ENCODE measurements at places on chromosomes 3 and 15. TPM values are rescaled to one million over a fixed set of nuclear protein-coding genes. Genes with fewer than 3 reads are reported as not detected.

ADAMTS7 gene
- polyA plus RNA-seq = 35.7 TPM

OSBPL10 gene
- 24.8 TPM for polyA plus RNA-seq

IQCF5 gene
- polyA plus RNA-seq = not detected

IL17RD gene
- polyA plus RNA-seq = 60.5 TPM

CHRNA3 gene
- polyA plus RNA-seq = 0.90 TPM

HACD2 gene
- polyA plus RNA-seq = 45.8 TPM

MKRN2 gene
- 50.5 TPM for polyA plus RNA-seq

CDV3 gene
- polyA plus RNA-seq = 142 TPM

GOLGA8N gene
- 14.8 TPM for polyA plus RNA-seq

SPINT1 gene
- polyA plus RNA-seq = 76.8 TPM

ZIC4 gene
- not detected for polyA plus RNA-seq

- DNase-seq = no peak
Observed at GRCh38 chr3:99858469-99858868, 40.8 kb downstream of the CMSS1 start.

DNA sequence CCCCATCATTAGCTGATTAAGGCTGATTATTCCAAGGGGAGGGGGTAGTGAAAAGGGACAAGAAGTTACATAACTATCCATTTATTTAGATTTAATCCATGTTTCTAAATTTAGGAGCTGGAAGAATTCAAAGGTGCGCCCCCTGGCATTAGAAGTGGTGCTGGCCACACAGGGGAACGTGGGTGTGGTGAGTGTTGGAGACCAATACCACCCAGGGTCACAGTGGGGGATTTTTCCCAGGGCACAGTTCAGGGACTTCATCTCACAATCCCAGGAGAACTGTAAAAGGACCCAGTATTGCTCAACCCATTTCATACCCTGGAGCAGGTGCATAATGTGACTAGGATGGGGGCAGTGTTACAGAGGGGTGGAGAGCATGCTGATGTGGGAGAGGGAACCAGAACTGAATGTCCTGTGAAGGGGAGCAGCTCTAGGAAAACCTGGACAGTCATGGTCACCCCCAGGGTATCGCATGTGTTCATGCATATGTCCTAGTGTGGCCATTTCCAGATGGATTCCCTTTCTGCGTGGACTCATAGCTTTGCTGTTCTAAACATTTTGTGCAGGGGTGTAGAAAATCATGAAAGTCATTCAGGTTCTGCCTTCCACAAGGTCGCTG, 110.3 kb downstream of the LSM3 start:
- DNase-seq = no peak

DNA sequence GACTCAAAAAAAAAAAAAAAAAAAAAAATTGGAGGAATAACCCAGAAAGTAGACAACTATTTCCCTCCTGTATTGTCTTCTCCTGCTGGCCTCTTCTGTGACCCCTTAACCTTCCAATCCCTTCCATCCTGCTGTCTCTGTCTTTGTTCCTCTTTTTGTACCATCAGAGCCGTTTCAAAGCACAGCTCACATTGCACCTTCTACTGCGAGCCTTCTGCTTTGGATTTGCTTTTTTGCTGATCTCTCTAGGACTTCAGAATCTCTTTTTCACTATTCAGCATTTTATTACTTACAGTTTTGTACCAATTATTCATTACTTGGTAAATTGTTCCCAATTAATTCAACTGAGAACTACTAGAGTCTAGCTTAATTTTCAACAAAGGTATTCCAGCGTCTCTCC, 284.0 kb upstream of the TBL1XR1 start:
- DNase-seq = no peak

DNA sequence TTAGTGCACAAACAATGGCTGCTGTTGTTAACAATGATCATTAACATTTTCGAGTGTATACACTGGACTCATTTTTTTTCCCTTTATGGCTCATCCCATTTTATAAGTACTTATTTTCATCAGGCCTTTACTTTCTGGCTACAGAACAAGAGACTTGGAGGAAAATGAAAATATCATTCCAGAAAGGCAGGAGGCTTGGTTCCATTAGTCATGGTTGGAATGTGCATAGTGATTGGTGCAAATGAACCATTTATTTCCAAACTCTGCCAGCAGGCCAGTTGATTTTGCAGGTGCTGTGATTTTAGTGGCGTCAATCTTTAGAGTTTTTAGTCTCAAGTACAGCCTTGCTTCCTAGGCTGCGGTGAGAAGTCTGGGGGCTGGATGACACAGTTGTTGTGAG, 151.8 kb downstream of the ITPR1 start:
- DNase-seq = no peak

GRCh38 chr3:194100856-194101390, 35.0 kb upstream of the HES1 start:
- no peak for DNase-seq

GRCh38 chr3:185656321-185656840, 70.3 kb downstream of the SENP2 start:
- no peak for DNase-seq

GRCh38 chr3:57091521-57092273, 31.2 kb downstream of the SPATA12 start:
- DNase-seq = no peak

DNA sequence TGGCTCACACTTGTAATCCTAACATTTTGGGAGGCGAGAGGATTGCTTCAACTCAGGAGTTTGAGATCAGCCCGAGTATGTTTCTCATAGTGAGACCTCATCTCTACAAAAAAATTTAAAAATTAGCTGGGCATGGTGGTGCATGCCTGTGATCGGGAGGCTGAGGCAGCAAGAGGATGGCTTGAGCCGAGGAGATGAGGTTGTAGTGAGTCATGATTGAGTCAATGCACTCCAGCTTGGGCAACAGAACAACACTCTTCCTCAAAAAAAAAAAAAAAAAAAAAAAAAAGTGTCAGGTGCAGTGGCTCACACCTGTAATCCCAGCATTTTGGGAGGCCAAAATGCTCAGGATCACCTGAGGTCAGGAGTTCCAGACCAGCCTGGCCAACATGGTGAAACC, 2.4 kb downstream of the RPL39L start:
- DNase-seq = no peak

GRCh38 chr15:76682833-76683232, 222.3 kb downstream of the SCAPER start:
- no peak for DNase-seq

GRCh38 chr3:33181229-33181628, 37.4 kb downstream of the SUSD5 start:
- no peak for DNase-seq

GRCh38 chr15:67531379-67531914, 10.5 kb downstream of the C15orf61 start:
- no peak for DNase-seq

- no peak for DNase-seq
Observed at GRCh38 chr3:13894096-13894806, 14.4 kb upstream of the WNT7A start.

DNA sequence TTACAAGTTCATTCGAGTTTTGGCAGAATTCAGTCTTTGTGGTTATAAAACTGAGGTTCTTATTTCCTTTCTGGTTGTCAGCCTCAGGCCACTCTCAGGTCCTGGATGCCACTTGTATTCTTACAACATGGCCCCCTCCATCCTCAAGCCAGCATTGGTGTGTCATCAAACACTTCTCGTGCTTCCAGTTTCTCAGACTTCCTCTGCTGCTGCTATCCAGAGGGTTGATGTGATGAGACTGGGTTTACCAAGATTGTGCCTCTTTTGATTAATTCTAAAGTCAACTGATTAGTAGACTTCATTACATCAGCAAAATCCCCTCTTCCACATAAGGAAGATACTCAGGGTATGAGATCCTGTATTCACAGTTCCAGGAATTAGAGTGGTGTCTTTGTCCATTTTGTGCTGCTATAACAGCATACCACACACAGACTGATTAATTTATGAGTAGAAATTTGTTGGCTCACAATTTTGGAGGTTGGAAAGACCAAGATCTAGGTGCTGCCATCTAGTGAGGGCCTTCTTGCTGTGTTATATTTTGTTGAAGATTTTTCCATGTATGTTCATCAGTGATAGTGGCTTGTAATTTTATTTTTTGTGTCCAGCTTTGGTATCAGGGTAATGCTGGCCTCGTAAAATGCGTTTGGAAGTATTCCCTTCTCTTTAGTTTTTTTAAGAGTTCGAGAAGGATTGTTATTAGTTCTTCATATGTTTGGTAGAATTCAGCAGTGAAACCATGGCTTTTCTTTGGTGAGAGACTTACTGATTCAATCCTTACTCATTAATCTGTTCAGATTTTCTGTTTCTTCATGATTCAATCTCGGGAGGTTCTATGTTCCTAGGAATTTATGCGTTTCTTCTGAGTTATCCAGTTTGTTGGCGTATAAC, 11.1 kb downstream of the LRCH3 start:
- no peak for DNase-seq

DNA sequence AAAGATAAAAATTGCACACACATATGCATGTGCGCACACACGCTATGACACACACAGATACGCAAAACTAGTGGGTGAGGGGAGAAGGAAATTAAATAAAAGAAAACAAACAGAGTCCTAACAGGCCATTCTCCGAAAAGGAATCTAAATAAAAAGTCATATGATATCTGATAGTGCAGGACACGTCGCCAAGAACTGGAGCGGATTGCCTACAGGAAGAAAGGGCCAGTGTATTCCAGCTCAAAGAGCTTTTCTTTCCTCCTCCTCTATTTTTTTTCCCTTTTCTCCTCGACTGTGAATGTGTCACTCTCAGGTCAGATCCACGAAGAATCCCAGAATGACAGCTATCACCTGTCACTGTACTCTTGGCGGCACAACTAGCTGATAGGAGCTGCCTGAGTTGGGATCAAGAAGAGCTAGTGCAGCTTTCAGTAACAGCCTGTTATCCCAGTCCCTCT, 157.8 kb downstream of the TIGIT start:
- DNase-seq = no peak

DNA sequence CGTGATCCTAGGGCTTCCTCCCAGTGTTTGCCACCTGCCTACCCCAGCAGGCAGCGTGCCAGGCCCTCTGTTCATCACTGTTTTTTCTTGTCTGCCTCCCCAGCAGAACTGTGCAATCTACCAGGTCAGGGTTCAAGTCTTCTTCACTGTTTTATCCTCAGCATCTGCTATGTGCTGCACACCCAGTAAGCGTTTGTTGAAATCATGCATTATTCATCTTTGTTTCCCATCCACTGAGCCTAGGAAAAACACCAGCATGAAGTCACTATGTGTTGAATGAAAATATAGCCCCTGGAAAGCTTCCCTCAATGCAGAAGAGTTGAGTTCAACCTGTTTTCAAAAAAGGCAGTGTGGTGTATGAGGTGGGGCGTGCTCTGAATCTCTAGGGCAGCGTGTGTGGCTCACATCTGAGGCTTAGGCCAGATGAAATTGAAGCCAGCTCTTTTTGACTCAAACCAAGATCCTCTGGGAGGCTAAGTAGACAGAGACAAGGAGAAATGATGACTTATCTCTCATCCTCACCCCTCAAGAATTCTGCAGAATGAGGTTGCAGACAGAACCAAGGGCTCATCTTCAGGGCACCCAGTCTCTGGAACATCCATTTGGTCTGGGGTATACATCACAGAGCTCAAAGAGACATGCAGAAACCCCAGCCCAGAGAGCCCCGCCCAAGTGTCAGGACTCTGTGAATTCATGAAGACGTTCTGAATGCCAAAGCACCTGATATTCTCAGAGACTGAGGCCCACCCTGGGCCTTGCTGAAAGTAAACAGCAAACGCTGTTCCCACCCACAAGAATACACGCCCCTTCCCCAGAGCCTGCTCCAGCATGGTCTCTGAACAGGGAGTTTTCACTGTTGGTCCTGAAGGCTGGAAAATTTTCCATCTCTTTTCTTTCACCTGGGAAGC, 5.7 kb upstream of the CAV3 start:
- DNase-seq = no peak

DNA sequence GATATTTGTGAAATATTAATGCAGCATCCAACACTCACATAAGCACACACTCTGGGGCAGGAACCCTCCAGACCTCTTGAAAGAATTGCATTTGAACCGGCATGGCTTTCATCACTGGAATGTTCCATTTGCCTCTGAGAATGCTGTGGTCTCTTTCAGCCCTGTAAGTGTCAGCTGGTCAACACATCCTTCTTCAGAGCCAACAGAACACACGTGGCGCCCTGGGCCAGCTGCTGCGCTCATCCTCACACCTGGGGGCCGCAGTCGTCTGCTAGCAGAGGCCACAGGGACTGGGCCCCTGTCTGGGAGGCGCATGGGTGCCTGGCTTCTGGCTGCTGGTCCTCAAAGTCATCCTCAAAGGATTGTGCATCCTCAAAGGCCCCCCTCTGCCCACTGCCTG, 71.4 kb upstream of the HERC1 start:
- DNase-seq = no peak

- no peak for DNase-seq
Observed at GRCh38 chr3:4949004-4949403, 30.2 kb upstream of the BHLHE40 start.

DNA sequence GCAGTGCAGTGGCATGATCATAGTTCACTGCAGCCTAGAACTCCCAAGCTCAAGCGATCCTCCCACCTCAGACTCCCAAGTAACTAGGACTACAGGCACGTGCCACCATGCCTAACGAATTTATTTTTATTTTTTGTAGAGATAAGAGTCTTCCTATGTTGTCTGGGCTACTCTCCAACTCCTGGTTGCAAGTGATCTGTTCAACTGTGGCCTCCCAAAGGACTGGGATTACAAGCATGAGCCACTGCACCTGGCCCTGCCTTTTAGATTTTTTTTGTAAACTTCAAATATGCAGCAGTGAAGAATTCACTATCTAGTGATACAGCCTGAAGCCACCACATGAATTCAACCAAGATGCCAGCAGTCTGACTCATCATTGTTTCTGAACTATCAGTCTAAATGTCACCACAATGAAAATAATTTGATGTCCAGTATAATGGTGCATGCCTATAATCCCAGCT, 32.7 kb downstream of the UBXN7 start:
- no peak for DNase-seq

DNA sequence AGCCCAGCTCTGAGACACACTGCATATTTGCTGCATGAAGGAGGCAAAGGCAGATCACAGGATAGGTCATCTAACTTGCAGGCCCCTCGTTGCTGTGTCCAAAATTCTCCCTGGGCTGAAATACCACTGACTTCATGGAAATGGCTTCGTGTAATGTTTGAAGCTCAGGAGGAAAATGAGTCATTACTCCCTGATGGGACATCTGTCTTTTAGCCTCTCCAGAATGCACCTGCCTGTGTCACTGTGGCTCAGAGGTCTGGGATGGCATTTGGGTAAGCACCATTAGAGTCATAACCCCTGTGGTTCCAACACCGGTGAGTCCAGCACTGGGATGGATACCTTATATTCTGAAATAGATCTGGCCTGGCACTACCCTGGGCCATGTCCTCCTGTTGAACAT, 51.5 kb downstream of the IL12A start:
- DNase-seq = no peak

- no peak for DNase-seq
Observed at GRCh38 chr3:111882799-111883198, 23.7 kb downstream of the PHLDB2 start.

Data from renal cortex interstitium (tissue), 15 donors.